ENCODE measurements at places on chromosomes 12 and 14.
A peak's percentile ranks its signal among the peaks of the same experiment; 100 is the strongest.

DNA sequence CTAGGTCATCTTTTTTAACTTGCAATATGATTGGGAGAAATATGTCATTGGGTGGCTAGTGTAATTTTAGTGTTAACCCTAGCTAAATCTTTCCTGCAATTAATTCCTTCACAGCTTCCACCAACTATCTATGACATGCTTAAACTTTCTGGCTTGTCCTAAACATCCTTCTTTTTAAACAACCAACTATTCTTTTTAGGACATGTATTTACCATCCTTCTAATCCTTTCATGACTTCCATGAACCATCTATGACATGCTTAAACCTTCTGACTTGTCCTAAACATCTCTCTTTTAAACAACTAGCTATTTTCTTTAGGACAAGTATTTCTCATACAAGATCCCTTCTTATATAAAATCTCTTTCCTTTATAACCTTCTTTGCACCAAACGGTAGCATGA lies 179.6 kb upstream of the PDZRN4 start:
- no peak for DNase-seq

DNA sequence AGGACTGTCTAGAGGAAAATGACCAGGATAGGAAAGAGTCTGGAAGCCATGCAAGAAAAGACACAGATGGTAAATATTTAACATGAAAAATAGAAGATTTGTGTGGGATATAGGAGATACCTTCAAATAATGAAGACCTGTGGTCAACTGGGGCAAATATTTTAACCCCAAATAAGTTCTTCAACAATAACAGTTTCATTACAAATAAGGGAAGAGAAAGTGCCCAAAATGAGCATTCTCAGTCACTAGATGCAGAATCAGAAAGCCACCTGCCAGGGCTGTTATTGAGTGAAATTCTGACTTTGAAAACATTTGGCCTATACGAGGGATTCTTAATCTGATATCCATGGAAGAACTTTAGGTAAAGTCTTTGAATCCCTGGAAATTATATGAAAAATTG lies 231.2 kb upstream of the PLEKHG7 start:
- no peak for DNase-seq

DNA sequence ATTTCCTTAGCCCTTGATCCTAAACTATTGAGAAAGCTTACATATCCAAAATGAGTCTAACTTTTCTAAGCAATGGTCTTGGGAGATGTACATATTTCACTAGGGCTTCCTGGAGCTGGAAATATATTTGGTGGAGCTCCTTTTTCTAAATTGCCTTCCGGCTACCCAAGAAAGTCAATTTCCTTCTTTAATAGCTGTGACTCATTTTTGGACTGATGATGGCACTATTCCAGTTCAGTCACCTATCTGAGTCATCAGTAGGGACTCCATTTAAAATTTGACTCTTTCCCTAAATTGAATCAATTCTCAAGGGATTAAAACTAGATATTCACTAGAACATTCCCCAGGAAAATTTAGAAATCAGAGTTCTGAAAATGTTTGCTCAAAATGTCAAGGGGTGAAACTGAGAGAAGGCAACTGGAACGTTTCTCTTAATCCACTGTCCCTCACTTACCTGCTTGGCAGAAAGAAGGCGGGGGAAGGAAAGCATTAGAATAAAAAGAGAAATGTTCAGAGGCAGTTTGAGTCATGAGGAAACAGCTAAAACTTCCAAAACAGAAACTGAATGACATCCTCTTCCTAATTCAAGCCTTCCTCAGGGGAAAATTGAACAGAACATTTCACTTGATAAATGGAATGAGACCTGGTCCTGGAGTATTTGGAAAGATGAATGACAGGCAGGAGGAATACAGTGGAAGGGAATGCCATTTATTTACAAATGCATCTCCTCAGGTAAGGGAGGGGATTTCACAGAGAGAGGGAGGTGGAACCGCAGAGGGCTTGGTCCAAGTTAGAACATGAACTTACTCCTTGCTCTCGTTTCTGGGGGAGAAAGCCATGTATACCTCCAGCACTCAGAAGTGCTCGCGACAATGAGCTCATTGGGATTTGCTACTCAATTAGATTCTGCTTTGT lies 91.2 kb downstream of the RGS6 start:
- DNase-seq, result no peak

GRCh38 chr12:56193025-56193578 lies 3.8 kb upstream of the SMARCC2 start:
- DNase-seq, result peak; percentile 86

GRCh38 chr14:100436745-100437406 lies 113.7 kb downstream of the SLC25A47 start:
- DNase-seq, result no peak
